Testis (tissue), 5 donors: ENCODE measurements at places on chromosomes 16 and 17. TPM values are rescaled to one million over a fixed set of nuclear protein-coding genes. Genes with fewer than 3 reads are reported as not detected.

- no peaks in the 10 kb centered on the region for H3K36me3 ChIP-seq
- H3K27ac ChIP-seq: no peak within 1 kb of the TSS
- H3K27me3 ChIP-seq: no peaks in the 10 kb centered on the region
Observed at GRCh38 chr16:7332611-7333010, at the start of gene RBFOX1. RBFOX1 (plus strand) TSS chr16:7332845.

GRCh38 chr17:66348584-66349165 lies 46.3 kb downstream of the PRKCA start:
- H3K4me3 ChIP-seq: no peak overlapping the region
- peaks cover 6% of the 10 kb centered on the region for H3K4me1 ChIP-seq
- no peaks in the 10 kb centered on the region for H3K36me3 ChIP-seq
- DNase-seq: no peak
- H3K27me3 ChIP-seq: no peaks in the 10 kb centered on the region
- H3K27ac ChIP-seq: no peak overlapping the region

The KIF2B gene
- total RNA-seq: 92.8 TPM

DNA sequence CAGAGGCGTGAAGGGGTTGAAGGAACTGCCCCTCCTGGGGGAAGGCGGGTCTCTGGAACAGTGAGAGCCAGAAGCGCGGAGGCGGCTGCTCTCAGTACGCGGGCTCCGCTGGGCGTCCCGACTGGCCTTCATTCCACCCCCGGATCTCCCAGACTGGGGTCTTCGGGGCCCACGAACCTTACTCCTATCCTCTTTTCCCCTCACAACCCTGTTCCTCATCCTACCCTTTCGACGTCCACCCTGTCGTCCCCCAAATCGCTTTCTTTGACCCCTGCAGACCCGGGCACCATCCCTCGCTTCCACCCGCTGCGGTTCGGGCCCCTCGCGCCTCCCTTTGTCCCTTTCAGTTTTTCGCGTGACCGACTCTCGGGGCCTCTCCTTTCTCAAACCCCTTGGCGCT lies 2114.6 kb downstream of the TP53TG3F start:
- H3K27me3 ChIP-seq: no peaks in the 10 kb centered on the region
- H3K4me3 ChIP-seq: peak overlapping the region; percentile 9
- H3K27ac ChIP-seq: no peak overlapping the region
- DNase-seq: no peak
- no peaks in the 10 kb centered on the region for H3K4me1 ChIP-seq

GRCh38 chr16:61148930-61149329 lies 887.3 kb downstream of the CDH8 start:
- no peaks in the 10 kb centered on the region for H3K27me3 ChIP-seq
- no peak overlapping the region for H3K4me3 ChIP-seq
- H3K4me1 ChIP-seq: no peaks in the 10 kb centered on the region
- DNase-seq: no peak
- H3K36me3 ChIP-seq: no peaks in the 10 kb centered on the region
- no peak overlapping the region for H3K27ac ChIP-seq

- no peak overlapping the region for H3K4me3 ChIP-seq
- H3K27ac ChIP-seq: no peak overlapping the region
- H3K27me3 ChIP-seq: no peaks in the 10 kb centered on the region
- DNase-seq: no peak
- H3K36me3 ChIP-seq: no peaks in the 10 kb centered on the region
Observed at GRCh38 chr17:76378548-76379274, 5.7 kb upstream of the SPHK1 start.

- H3K27ac ChIP-seq: no peak overlapping the region
- H3K36me3 ChIP-seq: no peaks in the 10 kb centered on the region
- no peak for DNase-seq
- no peak overlapping the region for H3K4me3 ChIP-seq
Observed at GRCh38 chr17:26782153-26782552, 511.8 kb upstream of the WSB1 start.

DNA sequence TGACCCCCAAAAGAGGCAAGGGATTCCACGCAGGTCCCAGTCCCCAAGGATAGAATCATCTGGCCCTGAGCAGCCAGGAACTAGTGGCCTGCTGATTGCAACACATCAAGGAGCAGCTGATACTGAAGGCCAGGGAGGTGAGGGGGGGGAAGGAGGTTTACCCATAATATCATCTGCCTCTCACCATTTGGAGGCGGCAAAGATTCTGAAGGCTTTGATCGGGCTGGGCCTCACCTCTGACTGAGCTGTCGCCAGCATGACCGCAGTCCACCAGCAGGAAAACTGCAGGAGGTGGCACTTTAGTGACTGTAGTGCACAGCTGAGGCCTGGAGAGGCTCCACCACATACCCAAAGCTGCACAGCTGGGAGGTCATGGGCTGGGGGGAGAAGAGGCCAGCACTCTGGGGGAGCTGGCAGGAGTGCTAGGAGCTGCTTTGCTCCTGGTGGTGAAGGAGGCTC lies 20.5 kb upstream of the ITGA3 start:
- H3K36me3 ChIP-seq: no peaks in the 10 kb centered on the region
- H3K4me1 ChIP-seq: peaks cover 6% of the 10 kb centered on the region
- no peak for DNase-seq
- H3K27me3 ChIP-seq: no peaks in the 10 kb centered on the region
- no peak overlapping the region for H3K27ac ChIP-seq
- H3K4me3 ChIP-seq: no peak overlapping the region

- no peak overlapping the region for H3K4me3 ChIP-seq
- no peaks in the 10 kb centered on the region for H3K4me1 ChIP-seq
- H3K27ac ChIP-seq: no peak overlapping the region
- no peaks in the 10 kb centered on the region for H3K36me3 ChIP-seq
Observed at GRCh38 chr16:12417030-12417814, 386.5 kb downstream of the CPPED1 start.

GRCh38 chr17:78305801-78306200 lies 54.1 kb downstream of the SOCS3 start:
- H3K27me3 ChIP-seq: no peaks in the 10 kb centered on the region
- H3K4me1 ChIP-seq: peaks cover 15% of the 10 kb centered on the region
- H3K27ac ChIP-seq: no peak overlapping the region
- no peaks in the 10 kb centered on the region for H3K36me3 ChIP-seq
- no peak overlapping the region for H3K4me3 ChIP-seq

- H3K36me3 ChIP-seq: no peaks in the 10 kb centered on the region
- H3K4me1 ChIP-seq: no peaks in the 10 kb centered on the region
- DNase-seq: no peak
- H3K27ac ChIP-seq: no peak overlapping the region
Observed at GRCh38 chr16:57601801-57602478, 26.5 kb upstream of the ADGRG1 start.

- H3K27me3 ChIP-seq: no peaks in the 10 kb centered on the region
- no peak overlapping the region for H3K27ac ChIP-seq
- H3K4me3 ChIP-seq: no peak overlapping the region
- peaks cover 18% of the 10 kb centered on the region for H3K4me1 ChIP-seq
- H3K36me3 ChIP-seq: no peaks in the 10 kb centered on the region
Observed at GRCh38 chr16:89860747-89861304, 12.6 kb upstream of the TCF25 start.

GRCh38 chr16:67311607-67312488 lies 14.7 kb downstream of the KCTD19 start:
- no peaks in the 10 kb centered on the region for H3K27me3 ChIP-seq
- H3K27ac ChIP-seq: no peak overlapping the region
- no peak overlapping the region for H3K4me3 ChIP-seq

- no peak overlapping the region for H3K27ac ChIP-seq
- no peak for DNase-seq
- H3K27me3 ChIP-seq: no peaks in the 10 kb centered on the region
- no peaks in the 10 kb centered on the region for H3K4me1 ChIP-seq
- no peaks in the 10 kb centered on the region for H3K36me3 ChIP-seq
Observed at GRCh38 chr17:51298508-51299371, 38.4 kb downstream of the UTP18 start.

The PYY gene
- not detected for total RNA-seq

- no peaks in the 10 kb centered on the region for H3K4me1 ChIP-seq
- H3K27ac ChIP-seq: no peak overlapping the region
- H3K36me3 ChIP-seq: no peaks in the 10 kb centered on the region
- no peak overlapping the region for H3K4me3 ChIP-seq
Observed at GRCh38 chr17:15886804-15887203, 58.1 kb upstream of the ADORA2B start.

- H3K4me3 ChIP-seq: no peak overlapping the region
- H3K36me3 ChIP-seq: no peaks in the 10 kb centered on the region
- H3K27ac ChIP-seq: no peak overlapping the region
- no peaks in the 10 kb centered on the region for H3K27me3 ChIP-seq
- no peaks in the 10 kb centered on the region for H3K4me1 ChIP-seq
- DNase-seq: no peak
Observed at GRCh38 chr16:13561291-13562070, 358.5 kb upstream of the ERCC4 start.

DNA sequence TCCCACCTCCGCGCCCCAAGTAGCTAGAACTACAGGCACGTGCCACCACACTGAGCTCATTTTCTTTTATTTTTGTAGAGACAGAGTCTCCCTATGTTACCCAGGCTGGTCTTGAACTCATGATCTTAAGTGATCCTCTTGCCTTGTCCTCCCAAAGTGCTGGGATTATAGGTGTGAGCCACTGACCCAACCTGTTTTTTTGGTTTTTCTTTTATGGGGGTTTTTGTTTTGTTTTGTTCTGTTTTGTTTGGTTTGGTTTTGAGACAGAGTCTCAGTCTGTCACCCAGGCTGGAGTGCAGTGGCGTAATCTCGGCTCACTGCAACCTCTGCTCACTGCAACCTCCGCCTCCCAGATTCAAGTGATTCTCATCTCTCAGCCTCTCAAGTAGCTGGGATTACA lies 16.4 kb downstream of the GID4 start:
- H3K4me3 ChIP-seq: no peak overlapping the region
- no peaks in the 10 kb centered on the region for H3K4me1 ChIP-seq
